ENCODE measurements at places on chromosomes 16 and 17.

DNA sequence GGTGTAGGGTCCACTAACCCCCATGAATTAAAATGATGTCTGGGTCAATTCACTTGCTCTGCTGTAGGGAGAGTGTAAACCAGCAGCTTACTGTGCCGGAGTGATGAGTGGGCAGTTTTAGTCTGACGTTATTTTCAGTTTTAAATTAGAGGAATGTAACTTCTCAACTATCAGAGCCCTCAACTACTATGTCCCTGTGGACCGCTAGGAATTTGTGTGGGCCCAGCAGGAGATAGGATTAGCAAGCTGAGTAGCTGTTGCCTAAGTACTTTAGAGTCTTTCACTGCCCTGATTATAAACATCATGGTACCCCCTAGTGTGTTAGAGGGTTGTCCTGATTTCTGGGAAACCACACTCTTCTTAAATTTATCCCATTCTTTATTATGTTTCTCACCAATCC lies 11.4 kb downstream of the MARVELD3 start:
- DNase-seq = no peak

DNA sequence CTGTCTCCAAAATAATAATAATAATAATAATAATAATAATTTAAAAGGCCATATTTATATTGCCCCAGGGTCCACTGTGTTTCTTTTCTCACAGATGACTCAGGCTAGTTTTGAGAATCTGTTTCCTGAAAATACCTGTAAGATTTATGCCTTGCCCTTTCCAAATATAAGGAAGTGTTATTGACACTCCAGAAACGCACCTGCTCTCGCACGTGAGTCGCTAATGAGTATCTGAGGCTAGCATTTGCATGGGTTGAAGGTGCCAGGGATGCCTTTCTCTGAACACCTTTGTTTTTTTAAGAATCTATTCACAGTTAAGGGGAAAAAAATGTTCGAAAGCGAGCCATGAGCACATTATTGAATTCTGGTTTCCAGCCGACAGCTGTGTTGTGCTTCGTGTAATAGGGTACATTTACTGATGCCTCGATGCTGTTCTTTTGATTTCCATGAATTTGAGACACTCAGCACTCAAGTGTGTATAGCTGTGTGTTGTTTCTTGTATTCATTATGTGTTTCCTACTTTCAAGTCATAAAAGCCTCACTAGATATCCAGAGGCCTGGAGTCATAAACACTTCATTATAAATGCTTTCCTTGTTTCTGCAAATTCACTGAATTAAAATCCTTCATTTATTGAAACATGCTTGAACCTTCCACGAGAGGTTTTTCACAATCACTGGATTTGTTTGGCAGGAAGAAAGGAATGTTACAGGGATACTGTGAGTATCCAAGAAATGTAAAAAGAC lies 45.0 kb upstream of the NOL11 start:
- DNase-seq = peak; percentile 82

DNA sequence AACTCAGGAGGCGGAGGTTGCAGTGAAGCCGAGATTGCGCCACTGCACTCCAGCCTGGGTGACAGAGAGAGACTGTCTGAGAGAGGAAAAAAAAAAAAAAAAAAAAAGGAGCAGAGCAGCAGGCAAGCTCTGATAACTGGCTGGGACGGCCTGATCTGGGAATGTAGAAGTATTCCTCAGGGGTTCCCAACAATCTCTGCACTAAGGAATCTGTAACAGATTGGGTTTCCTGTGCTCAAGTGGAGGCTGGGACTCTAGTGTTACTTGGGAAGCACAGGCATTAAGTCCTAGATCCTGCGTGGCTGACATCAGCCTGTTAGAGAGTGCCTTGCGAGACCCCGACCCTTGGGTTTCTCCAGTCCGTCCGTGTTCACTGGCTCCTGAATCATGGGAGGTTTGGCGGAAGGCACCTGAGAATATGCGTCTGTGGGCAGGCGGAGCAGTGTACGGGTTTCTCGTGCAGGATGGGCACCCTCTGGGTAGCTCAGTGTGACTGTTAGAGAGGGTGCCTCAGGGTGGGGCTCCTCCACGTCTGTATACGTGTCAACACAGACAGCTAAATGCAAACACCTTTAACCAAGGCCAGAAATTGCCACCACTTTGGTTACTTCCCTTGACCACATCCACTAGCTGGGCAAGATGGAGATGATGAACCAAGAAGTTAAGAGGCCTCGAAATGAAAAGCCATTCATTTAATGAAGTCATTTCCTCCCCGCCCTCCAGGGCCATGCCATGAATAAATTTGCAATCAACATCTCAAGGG lies 174.9 kb upstream of the RPL38 start:
- no peak for DNase-seq

DNA sequence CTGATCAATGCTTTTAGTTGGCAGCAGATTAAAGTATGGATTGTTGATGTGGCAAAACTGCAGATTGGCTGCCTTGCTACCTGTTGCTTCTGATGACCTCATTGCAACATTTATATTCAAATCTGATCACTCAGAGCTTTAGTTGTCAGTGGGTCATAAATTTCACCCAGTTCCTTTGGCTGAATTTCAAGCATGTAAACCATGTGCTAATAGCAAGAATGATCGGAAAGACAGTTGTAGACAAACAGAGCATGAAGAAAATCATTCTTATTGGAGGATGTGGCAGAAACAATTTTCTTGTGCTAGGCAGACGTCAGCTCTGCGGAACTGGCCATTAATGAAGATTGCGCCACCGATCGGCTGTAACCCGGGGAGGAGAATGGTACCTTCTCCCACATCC lies 346.6 kb upstream of the EEF2KMT start:
- DNase-seq = no peak

- DNase-seq = no peak
These were observed 231.4 kb upstream of the WSCD1 start for GRCh38 chr17:5838661-5839300.

GRCh38 chr16:81678326-81679095 lies 100.6 kb upstream of the PLCG2 start:
- DNase-seq = no peak

DNA sequence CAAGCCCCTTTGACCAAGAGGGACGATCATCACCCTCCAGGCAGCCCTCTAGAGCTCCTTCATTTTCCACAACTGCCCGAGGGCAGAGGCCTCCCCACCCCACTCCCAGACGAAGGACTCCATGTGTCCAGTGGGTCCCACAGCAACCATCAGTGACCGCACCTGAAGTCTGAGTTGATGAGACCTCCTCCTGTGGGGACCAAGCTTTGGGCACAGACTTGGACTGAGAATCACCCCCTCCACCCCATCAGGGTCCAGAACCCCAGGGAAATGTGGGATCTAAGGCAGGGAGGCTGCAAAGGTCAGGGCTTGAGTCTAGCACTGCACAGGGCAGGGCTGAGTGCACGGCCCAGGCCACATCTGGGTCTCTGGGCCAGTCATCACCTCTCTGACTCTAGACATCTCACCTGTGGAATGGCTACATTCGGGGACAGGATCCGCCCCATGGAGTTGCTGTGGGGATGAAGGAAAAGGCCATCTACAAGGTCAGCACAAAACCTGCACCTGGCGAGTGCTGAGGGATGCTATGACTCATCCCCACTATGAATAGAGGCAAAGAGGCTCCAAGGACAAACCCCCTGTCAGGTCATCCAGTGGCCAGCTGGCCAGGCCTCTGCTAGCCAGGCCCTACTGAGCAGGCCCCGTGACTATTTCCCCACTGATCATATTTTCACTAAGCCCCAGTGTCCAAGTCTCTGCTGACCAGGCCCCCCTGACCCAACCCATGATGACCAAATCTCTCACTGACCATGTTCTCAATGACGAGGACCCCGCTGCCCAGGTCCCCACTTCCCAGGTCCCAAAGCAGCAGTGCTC lies 38.4 kb downstream of the TNFRSF13B start:
- DNase-seq = no peak

GRCh38 chr17:70110443-70110880 lies 35.4 kb downstream of the KCNJ16 start:
- DNase-seq = no peak
